Sciatic nerve (tissue), 2 donors: ENCODE measurements at places on chromosomes 3 and 15.

DNA sequence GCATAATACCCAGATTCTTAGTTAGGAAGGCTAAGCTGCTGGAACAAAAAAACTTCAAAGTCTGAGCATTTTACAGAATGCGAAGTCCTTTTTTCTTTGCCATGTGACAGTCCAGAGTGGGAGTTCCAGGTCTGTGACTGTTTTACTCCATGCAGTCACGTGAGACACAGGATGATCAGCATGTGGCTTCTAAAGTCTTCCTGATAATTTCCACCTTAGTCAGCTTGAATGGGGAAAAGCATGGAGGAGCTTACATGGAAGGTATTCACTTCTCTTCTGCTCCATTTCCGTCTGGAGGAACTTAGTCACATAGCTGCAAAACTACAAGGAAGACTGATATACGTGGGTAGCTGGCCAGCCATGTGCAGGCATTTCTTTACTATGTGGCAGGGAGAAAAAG lies 1.7 kb downstream of the SNTN start:
- DNase-seq = no peak

DNA sequence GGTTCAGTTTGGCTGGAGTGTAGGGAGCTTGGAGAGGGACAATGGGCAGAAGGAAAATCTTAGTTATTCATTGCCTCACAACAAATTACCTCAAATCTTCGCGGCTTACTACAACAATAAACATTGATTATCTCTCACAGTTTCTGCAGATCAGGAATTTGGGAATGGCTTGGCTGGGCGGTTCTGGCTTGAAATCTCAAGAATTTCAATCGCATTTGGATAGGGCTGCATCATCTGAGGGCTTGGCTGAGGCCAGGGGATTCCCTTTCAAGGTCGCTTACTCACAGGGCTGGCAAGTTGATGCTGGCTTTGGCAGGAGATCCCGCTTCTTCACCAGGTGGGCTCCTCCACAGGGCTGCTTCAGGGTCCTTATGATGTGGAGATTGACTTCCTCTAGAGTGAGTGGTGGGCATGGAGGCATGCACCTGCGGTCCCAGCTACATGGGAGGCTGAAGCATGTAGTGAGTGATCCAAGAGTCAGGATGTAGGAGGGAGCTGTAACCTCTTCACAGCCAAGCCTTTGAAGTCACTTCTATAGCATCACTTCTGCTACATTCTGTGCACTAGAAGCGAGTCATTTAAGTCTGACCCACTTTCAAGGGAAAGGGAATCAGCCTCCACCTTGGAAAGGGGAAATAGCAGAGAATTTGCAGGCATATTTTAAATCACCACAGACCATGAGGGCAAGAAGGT lies 63.1 kb downstream of the CDC25A start:
- no peak for DNase-seq

DNA sequence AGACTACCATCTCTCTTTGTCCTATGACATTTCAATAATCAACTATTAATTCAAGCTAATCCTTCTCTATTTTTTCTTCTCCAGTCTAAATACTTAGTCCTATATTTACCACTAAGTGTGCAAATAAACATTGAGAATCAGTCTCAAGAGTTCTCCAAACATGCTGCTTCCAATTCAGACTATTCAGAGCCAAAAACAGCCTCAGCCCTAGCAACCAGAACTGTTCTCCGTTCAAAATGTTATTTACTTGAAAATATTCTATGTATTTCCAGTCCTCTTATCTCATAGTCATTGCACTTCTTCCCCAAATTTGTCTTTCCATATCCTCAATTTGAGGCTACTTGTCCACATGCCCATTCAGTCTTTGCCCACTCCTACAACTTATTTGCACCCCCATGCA lies 805.5 kb downstream of the IGSF11 start:
- DNase-seq = no peak

- no peak for DNase-seq
Measured at GRCh38 chr15:55003965-55004873, 192.5 kb downstream of the RSL24D1 start.

DNA sequence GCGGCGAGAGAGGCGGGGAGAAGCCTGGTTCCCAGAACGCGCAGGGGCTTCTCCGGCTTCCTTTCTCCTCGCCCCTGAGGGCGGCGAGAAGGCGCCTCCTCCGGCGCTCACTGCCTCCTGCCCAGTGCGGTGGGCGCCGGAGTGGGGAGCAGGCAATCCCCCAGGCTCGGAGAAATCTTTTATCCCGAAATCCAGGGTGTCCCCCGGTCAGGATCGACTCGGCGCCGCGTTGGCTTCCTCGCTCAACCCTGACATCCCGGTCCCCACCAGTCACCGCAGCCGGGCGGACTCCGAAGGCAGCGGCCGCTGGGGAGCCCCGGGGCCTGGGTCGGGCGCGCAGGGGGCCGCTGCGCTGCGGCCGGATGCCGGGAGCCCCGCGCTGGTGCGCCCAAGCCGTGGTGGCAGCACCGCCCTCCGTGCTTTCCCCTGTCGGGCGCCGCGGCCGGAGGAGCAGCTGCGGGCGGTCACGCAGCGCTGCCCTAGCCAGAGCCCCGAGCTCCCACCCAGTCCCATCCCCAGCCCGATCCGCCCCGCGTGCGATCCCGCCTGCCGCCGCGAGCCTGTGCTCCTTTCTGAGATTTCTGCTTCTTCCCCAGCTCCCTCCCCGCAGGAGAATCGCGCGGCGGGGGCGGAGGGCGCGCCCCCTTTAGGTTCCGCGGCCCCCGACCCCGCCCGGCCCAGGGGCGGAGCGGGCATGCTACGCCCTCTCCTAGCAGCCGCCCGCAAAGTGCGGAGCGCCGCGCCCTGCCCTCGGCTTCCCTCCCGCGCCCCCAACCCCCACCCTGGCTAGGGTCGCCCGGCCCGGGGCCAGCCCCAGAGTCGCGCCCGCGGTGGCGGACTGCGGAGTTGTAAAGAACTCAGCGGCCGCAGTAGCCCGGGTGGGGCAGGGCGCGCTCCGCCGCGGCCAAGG lies 683 bp upstream of the CACNA2D3 start:
- DNase-seq = no peak

DNA sequence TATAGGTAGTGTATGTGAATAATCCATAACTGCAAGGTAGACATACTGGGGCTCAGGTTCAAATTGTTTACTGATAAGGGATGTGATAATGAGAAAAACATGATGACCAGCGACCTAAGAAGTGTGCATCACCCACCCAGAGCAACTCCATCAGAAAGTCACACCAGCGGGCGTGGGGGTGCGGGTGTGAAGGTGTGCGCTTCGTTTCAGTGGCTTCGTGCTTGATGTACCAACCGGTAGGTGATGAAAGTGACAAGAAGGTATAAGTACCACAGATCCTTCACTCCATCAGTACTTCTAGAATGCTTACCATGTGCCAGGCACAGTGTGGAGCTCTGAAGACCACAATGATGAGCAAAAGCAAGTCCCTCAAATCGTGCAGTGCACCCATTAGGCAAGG lies 11.2 kb downstream of the ANP32A start:
- DNase-seq = no peak

GRCh38 chr3:14841836-14842235 lies 23.1 kb downstream of the FGD5 start:
- DNase-seq = peak; percentile 57

DNA sequence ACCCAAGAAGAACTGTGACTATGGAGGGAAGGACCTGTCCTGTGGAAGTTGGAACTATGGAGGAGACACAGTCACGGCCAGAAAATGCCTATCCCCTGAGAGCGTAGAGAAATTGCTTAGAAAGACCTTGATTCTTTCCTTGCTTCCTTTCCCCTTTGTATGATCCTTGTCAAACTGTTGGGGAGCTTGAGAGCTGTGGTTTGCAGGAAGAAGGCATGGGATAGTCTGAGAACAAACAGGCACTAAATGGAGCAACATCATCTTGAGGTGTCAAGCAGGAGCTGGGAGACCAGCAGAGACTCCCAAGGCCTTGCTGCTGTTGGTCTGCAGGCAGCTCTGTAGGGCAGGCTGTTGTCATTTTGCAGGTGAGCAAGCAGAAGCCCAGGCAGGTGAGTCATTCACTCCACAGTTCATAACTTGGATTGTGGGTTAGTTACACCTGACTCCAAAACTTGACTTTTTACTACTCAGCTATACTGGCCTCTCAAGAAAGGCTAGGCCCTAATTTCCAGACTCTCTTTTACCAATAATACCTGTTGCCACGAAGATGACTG lies 298.9 kb downstream of the LRTM1 start:
- DNase-seq = no peak

DNA sequence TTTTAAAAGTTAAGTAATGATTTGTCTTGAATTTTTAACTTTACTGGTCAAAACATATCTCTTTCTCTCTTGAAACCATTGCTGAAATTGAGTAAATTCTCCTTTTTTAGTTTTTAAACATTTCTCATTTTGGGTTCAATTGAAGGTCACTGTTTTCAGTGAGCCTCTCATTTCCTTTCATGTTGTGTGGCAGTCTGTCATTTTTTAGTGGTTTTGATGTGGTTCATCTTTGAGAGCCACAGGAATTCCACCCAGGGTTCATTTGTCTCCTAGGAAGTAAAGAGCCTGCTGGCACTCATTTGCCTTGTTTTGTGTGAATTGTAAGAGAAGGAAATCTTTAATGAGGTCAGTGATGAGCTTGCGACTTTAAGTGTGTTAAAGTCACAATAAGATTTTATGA lies 10.4 kb downstream of the CLDN11 start:
- DNase-seq = no peak

- DNase-seq = peak; percentile 72
Measured at GRCh38 chr3:66276705-66277274, 56.0 kb downstream of the SLC25A26 start.

- no peak for DNase-seq
Measured at GRCh38 chr3:27467545-27467944, 16.6 kb downstream of the SLC4A7 start.

GRCh38 chr3:20336572-20336971 lies 150.6 kb upstream of the SGO1 start:
- DNase-seq = no peak

DNA sequence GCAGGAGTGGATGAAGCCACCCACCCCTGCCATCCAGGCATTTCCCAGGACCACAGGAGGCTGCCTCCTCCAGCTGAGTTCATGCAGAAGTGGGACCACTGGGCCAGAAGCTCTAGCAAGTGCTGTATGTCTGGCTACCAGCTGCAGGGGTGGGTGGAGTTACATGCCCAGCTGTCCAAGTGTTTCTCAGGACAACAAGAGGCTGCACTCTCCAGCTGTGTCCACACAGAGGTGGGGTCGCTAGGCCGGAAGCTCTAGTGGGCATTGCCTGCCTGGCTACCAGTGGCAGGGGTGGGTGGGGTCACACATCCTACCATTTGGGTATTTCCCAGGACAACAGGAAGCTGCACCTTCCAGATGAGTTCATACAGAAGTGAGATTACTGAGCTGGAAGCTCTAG lies 234.0 kb upstream of the PPP2R3A start:
- no peak for DNase-seq

DNA sequence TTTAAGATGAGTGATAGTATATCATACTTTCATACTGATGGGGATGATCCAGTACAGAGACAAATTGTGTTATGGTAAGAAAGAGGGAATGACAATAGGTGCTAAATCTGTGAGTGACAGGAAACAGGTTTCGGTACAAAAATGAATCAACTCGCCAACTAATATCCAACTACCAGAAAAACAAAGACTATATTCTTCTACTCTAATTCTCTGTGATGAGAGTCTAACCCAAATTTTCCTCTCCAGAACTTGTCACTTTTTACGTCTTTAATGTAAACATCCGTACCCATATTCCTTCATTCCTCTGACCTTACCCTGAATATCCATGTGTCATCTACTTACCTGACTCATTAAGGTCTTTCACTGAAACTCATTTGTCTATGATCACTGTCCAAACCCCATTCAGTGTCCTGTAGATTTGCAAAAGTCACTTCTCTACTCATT lies 39.6 kb downstream of the SCAPER start:
- no peak for DNase-seq

- DNase-seq = no peak
Measured at GRCh38 chr3:56878074-56878473, 76.3 kb upstream of the ARHGEF3 start.

GRCh38 chr15:53911431-53911830 lies 66.8 kb upstream of the UNC13C start:
- DNase-seq = no peak

- DNase-seq = no peak
Measured at GRCh38 chr3:130522399-130522798, 5.4 kb downstream of the COL6A6 start.

- peak; percentile 86 for DNase-seq
Measured at GRCh38 chr3:46895204-46895660, 17.7 kb downstream of the PTH1R start.

GRCh38 chr3:32844322-32844654 lies 26.5 kb downstream of the TRIM71 start:
- no peak for DNase-seq

DNA sequence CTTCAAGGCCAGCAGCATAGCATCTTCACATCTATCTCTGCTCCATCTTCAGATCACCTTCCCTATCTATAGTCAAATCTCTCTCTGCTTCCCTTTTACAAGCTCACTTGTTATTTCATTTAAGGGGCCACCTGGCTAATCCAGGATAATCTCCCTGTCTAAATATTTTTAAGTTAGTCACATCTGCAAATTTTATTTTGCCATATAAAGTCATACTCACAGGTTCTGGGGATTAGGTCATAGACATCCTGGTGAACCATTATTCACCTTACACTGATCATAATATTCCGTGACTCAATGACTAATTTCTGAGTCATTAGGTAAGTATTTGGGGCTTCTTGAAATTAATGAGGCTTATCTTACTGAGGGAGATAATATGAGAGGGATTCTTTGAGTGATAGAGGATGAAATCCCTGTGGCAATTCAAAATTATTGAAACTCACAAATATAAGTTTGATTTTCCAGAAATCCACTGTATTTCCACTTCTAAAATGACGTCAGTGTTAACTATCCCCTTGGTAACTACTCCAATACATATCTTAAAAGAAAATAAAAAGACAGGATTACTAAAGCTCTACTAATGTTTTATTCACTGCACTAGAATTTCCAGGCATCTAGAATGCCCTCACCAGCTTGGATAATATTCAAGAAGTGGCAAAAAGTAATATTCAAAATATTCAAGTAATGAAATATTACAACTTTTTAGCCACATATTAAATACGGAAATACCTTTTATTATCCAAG lies 93.7 kb upstream of the RBMS3 start:
- DNase-seq = no peak

DNA sequence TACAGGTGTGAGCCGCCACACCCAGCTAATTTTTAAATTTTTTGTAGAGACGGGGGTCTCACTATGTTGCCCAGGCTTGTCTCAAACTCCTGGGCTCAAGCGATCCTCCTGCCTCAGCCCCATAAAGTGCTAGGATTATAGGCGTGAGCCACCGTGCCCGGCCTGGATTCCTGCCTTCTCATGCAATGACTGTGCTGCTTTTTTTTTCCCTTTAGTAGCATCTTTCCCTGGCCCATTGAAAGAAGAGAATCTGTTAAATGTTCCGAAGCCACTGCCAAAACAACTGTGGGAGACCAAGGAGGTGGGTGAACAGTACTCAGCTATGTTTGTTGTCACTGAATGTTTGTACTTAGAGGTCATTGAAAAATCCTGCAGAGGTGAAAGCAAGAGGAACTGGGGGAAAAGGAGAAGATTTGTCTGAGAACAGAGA lies 88.0 kb downstream of the CRTC3 start:
- DNase-seq = no peak

DNA sequence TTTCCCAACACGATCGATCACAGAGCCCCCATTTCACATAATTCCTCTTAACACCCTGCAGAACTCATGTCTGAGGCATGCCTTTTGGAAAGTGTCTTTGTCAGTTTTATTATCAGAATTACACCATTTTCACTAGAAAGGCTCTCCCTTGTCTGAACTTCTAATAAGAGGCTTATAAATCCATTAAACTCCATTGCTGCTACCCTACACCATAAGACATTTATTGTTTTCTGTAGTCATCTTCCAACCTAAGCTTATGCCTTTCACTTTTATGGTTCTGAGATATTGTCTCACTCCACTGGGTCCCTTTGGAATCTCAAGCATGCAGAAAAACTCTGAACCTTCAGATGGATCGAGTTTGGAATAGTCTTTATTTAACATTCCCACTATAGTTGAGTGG lies 50.2 kb upstream of the TPM1 start:
- no peak for DNase-seq
